GM20000 (cell line): ENCODE measurements at places on chromosomes 11 and 22.
A peak's percentile ranks its signal among the peaks of the same experiment; 100 is the strongest.

DNA sequence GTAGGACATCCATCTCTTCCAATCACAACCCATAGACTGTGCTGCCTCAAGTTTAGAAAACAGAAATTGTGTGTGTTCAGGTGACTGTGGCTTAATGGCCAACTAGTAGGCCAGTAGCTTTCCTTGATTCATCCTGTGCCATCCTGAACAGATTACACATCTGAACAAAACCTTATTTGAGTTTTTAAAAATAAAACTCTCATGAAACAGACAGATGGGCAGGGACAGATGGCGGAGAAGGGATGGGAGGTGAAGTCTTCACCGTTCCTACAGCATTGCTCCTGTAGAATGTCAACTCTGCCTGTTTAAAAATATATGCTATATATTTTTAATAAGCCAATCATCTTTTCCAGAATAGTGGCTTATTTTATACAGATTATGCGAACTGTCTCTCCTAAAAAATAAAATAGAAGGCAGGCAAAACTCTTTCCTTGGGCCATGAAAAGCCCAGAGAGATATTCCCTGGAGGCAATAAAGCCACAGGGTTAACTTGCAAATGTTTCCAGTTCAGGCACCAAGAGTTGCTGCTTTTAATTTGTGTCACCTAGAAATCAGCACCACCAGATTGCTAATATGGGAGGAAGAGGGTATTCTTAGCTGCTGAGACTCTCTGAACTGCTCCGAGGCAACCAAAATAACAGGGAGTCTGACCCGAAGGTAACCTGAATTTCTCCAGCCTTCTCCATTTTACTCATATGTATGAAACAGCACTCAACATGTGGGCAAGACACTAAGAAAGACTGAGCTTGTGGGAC is 861.2 kb downstream of the OPCML start:
- DNase-seq: no peak

DNA sequence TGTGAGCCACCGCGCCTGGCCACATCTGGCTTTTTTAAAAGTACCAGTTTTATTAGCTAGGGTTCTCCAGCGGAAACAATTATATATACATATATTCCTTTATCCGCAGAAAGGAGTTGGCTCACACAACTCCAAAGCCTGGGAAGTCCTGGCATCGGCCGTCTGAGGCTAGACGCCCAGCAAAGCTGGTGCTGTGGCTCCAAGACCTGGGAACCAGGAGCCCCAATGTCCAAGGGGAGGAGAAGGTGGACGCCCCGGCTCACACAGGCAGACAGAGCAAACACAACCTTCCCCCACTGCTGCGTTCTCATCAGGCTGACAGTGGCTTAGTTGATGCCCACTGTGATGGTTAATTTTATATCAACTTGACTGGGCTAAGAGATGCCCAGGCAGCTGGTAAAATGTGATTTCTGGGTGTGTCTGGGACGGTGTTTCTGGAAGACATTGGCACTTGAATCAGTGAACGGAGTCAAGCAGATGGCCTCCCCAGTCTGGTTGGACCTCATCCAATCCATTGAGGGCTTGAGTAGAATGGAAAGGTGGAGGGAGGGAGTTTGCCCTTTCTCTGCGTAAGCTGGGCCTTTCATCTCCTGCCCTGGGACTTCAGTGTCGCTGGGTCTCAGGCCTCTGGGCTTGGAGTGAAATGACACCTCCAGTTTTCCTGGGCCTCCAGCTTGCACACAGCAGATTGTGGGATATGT is 904.4 kb downstream of the BRD1 start:
- no peak for DNase-seq

- DNase-seq: peak; percentile 74
These were observed 14.1 kb downstream of the WT1 start for GRCh38 chr11:32420937-32421901.

- peak; percentile 44 for DNase-seq
These were observed 39.4 kb upstream of the CFAP300 start for GRCh38 chr11:102007567-102008437.

DNA sequence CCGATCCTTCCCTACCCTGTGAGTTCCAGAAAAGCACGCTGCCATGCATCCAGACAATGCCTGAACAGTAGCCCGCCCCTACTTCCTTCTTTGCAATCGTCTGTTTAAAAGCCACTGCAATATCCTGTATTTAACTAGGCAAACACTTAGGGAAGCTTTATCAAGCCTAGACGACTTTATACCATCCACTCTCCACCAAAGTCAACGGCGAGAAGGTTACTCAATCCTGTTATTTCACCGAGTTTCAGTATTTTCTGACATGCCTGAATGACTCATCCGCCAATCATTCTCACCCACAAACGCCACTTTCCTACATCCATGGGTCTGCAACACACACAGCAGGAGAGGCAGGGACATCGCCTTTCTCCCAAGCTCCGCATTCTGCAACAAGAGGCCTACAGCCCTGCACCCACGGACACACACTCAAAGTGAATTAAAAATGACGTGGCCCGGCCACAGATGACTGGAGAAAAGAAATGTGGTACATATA is 9.3 kb downstream of the CELSR1 start:
- no peak for DNase-seq

DNA sequence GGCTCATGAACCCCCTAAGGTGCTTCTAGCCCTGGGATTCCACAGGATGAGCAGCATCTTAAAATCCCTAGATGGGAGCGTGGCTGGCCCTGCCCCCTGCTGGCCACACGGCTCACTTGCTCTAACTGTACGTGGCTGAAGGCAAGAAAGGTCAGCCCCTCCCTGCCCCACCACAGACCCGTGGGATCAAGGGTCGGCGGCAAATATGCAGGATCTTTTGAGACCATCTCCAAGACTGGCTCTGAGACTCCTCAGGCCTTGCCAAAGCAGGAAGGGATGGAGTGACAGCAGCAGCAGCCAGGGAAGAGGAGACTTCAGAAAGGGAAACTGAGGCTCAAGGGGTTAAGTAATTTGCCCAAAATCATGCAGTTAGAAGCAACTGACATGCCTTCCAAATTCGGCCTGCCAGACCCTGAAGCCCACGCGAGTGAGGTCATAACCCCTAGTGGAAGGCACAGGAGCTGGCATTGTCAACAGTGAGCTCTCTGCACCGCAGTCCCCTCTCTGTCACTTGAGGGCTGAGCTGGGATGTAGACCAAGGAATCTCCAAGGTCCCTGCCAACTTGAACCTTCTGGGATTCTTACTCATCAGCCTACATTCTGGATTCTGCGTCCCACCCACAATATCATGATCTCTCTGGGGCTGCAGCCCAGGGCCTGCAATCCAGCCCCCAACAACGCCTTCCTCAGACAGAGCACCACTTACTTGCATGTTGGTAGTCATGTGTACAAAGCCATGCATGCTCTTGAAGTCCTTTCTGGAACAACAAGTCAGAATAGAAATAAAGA is 31.4 kb downstream of the CREB3L1 start:
- peak; percentile 87 for DNase-seq

GRCh38 chr11:74611369-74611861 is 19.0 kb downstream of the POLD3 start:
- peak; percentile 17 for DNase-seq

- no peak for DNase-seq
These were observed 30.2 kb upstream of the B3GAT1 start for GRCh38 chr11:134442246-134442645.

DNA sequence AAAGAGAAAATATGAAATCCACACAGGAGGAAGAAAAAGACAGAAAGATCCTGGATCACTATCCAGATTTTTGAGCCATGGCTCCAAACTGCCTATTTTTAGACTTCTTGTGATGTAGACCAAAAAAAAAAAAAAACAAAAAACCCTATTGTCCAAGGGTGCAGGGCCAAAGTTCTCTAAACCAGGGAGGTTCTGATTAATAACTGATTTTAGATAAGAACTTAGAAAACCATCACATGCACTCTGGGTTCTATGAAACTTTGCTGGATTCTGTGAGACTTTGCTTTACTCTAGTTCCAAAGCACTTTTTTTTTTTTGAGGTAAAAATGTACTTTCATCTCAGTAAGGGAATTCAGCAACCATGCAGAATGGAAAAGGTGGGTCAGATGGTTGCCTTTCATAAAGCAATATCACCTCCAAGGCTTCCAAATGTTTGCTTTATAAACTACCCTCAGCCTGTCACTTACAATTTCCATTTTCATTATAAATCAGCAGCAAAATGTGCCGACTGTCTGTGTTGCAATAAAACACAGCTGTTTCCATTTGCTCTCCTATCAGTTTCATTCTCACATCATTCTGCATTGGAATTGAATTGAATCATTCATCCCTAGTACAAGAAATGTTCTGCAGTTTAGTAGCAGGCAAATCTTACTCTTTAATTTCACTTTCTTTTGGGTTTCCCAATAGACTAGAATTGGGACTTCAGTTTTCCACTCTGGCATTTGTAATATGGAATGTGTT is 1584.3 kb upstream of the RAG2 start:
- no peak for DNase-seq

- no peak for DNase-seq
These were observed 46.2 kb downstream of the FAM83F start for GRCh38 chr22:40040927-40041326.

DNA sequence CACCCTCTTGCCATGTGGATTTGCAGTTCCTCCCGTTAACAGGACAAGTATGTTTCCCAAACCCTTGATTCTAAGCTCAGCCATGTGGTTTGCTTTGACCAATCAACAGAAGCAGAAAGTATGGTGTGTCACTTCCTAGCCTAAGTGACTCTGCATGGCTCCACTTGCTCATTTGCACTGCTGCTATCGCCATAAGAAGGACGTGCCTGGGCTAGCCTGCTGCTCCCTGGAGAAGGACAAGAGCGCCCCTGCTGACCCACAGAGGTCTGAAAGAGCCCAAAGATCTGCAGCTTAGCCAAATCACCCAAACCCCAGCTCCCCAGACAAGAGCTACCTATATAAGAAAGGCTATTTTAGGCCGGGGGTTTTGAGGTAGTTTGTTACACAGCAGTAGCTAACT is 18.0 kb downstream of the TBRG1 start:
- DNase-seq: no peak

- peak; percentile 79 for DNase-seq
These were observed 71.9 kb upstream of the GRAMD1B start for GRCh38 chr11:123357990-123358827.

- DNase-seq: no peak
These were observed 826 bp upstream of the EEF1G start for GRCh38 chr11:62574363-62575071.

DNA sequence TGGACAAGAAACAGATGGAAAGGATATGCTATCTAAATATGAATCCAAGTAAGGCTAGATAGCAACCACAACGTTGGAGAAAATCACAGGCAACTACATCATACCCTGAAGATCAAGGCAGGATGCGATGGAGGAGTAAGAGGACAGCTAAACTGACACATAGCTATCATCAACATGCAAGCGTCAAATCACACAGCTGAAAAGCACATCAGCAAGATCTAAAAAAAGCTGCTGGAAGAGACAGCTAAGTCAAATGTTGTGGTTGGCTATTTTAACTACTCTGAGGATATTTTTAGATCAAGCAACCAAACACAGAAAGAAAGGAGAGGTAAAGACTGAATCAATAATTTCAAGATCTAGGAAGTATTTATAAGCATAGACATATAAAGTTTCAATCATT is 466.9 kb downstream of the BRD1 start:
- DNase-seq: no peak

GRCh38 chr22:43848366-43849171 is 13.7 kb downstream of the SULT4A1 start:
- no peak for DNase-seq

DNA sequence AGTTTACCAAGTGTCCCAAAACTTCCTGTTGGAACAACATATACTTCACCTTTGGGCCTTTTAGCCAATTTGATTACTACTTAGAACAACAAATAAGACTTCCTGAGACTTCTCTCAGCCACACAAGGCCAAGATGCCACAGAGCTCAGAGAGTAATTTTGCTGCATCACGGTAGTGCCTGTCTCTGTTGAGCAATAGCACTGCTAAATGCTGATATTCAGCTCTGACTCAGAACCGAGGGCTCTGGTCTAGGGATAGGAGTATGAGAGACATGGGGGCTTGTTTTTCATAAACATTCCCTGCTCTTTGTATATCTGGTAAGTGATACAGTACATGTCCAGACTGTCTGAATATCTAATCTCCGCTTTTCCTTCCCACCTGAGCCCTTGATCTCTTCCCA is 260.4 kb upstream of the ARHGAP20 start:
- DNase-seq: no peak

DNA sequence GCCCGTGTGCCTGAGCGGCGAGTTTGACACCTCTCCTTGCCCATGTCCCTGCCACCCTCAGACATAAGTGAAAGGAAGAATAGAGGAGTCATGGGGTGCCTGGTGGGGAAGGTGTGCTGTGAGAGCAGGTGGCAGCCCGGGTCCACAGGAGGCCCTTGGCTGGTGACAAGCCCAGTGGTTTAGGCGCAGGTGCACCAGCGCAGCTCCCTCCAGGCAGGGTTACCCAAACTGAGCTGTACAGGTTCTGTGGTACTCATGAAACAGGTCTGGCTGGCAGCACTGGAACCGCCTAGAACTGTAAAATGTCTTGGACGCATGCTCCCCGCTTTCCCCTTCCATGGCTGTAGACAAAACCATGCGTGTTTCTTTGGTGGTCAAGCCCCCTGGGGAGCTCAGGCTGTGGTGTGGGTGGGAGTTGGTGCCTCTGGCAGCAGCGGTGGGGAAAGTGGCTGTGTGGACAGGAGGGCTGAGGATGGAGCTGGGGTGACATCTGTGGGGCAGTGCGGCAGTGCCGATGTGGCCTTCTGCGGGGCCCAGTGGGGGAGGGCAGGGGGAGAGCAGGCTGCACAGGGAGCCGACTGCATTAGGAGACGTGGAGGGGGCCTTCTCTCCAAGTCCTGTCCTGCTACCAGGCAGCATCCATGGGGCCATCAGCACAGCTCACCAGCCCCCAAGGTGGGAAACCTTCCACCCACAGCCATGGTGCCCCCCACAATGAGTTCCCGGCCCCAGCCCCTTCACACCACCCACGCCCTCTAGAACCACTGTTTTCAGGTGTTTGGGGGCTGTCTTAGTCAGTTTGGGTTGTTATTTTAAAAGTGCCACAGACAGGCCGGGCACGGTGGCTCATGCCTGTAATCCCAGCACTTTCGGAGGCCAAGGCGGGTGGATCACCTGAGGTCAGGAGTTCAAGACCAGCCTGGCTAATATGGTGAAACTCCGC is 5.6 kb upstream of the GTSE1 start:
- no peak for DNase-seq

GRCh38 chr11:66112601-66113499 is 42.8 kb downstream of the PACS1 start:
- no peak for DNase-seq

DNA sequence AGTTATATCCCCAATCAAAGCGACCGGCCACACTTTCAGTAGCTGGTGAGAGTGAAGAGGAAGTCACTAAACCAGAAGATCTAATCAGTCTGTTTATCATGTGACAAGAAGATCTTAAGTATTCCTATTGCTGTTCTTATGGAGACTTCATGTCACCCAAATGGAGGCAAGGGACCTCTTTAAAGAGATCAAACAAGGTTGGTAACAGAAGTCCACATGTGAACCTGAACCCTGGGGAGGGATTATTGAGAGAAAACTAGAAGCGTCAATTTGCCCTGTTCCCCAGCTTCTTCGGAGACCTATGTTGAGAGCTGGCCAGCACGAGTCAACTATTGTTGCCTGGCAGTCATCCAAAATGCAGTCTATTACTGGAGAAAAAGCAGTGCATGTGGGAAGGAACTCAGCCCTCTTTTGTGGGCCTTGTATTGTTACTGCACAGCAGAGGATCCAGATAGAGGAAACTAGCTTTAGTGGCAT is 76.9 kb upstream of the CTSC start:
- peak; percentile 6 for DNase-seq

GRCh38 chr11:27317751-27318150 is 45.3 kb downstream of the CCDC34 start:
- no peak for DNase-seq

- DNase-seq: no peak
These were observed 123.6 kb upstream of the TIMP3 start for GRCh38 chr22:32677876-32678275.
